ENCODE measurements at places on chromosomes 3 and 15.
A peak's percentile ranks its signal among the peaks of the same experiment; 100 is the strongest.

DNA sequence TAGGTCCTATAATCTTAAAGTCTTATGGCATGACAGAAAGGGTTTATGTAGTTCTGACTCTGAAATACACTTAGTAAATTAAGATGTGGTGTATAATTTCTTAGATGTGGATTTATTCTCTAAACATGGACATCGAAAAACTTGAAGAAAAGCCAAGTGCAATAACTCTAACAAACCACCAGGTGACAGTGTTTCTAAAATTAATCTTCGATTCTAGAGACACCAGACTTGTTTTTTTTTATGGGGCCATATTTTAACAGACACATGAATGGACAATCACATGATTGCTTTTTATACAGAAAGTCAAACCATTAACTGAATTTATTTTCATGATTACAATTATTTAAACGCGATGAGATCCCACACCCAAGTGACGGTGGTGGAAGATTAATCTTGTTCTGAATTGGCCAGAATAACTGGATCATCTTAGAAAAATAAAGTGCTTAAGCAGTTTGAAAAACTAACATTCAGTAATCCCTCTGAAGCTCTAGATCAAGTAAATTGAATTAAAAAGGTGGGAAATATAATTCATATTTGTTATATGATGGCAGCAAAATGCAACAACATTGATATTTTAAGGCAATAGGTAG, 305.1 kb downstream of the LSAMP start:
- DNase-seq = peak; percentile 25

GRCh38 chr3:33897306-33897705, 98.9 kb downstream of the PDCD6IP start:
- DNase-seq = no peak

GRCh38 chr3:117734496-117734895, 1024.9 kb downstream of the TUSC7 start:
- DNase-seq = peak; percentile 78

GRCh38 chr3:15385901-15386653, 41.3 kb downstream of the METTL6 start:
- DNase-seq = no peak

All from EH (cell line).